ENCODE measurements at places on chromosomes 6 and 20. TPM values are rescaled to one million over a fixed set of nuclear protein-coding genes. Genes with fewer than 3 reads are reported as not detected.

GRCh38 chr6:151351731-151352130, 39.6 kb downstream of the ZBTB2 start:
- DNase-seq = no peak

TDRD6 gene
- total RNA-seq = 0.17 TPM

TSHZ2 gene
- total RNA-seq = 22.9 TPM

PNLDC1 gene
- not detected for total RNA-seq

FKBP5 gene
- total RNA-seq = 6.9 TPM

COX4I2 gene
- not detected for total RNA-seq

GNMT gene
- 1.7 TPM for total RNA-seq

DNA sequence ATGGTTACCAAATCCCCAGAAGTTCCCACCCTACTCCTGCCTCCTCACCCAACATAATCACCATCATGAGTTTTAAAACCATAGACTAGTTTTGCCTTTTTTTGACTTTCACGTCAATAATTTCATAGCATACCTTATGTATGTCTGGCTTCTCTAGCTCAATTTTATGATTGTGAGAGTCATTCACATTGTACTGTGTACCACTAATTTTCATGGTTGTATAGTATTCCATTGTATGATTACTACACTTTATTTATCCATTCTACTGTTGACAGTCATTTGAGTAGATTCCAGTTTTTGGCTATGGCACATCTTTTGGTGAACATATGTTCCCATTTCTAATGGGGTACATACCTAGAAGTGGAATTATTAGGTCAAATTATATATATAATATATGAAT, 195.3 kb upstream of the TCF21 start:
- DNase-seq = no peak

DNA sequence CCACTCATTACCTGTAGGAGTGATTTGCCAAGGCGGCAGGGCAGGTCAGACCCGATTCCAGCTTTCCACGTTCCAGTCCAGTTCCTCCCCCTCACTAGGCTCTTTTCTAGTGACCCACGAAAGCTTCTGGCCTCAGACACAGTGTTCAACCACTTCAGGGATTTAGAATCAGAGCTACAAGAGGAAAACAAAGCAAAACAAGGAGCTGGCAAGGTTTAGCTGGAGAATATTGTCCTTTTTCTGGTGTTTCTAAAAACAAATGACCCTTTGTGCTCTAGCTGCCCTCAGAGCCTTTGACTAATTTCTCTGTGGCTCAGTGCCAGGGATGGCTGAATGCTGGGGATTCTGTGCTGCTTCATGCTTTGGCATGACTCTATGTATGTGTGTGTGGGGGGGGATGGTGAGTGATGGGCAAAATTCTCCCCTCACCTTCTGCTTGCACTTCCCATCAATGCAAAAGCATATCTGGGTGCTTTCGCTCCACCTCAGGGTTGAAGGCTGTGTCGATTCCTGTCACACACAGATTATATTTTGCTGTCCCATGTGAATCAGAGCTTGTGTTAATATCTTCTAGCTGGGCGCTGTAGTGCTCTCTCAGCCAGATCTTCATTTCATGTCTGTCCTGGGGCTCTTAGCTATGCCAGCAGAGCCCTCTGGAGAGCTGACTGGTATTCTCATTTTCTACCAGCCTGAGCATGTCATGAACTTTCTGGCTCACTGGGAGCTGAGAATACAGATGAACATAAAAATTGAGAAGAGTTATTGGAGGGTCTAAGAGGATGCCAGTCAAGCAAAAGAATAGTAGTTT, 19.3 kb upstream of the NEDD9 start:
- no peak for DNase-seq

GRCh38 chr6:82910395-82910794, 155.2 kb downstream of the UBE3D start:
- DNase-seq = no peak

DNA sequence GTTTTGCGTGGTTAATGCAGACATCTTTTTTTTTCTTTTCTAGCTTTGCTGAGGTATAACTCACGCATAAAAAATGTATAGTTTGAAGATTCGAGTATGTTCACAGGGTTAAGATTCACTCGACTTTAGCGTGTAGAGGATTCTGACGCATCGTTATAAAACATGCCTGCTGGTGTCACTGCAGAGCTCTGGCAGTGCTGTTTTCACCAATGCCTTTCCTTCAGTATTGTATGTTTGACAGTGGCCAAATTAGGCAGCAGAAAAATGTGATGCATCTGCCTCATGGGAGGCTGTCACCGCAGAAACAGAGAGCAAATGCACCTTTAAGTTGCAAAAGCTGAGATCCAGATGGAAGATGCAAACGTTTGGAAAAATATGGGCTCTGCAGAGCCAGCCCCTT, 18.0 kb upstream of the SIRPB2 start:
- no peak for DNase-seq

DNA sequence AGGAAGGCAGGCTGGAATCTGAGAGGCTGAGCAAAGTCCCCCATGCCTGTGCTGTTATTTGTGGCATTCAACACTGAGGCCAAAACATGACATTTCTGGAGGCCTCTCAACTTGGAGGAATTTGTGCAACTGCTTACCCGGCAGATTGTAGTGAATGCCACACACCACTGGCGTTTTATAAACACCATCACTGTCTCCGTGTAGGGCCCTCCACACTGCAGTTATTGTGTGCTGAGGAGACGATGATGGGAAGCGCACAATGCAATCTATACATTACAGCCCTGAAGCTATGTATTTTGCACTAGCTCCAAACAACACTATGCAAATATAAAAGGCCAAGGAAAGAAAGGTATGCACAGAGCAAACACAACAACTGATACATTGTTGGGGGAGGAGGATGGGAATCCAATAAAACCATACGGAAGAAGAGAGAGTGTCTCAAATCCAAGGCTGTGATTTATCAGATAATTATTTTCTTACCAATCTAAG, 106.5 kb downstream of the SMLR1 start:
- DNase-seq = no peak

DNA sequence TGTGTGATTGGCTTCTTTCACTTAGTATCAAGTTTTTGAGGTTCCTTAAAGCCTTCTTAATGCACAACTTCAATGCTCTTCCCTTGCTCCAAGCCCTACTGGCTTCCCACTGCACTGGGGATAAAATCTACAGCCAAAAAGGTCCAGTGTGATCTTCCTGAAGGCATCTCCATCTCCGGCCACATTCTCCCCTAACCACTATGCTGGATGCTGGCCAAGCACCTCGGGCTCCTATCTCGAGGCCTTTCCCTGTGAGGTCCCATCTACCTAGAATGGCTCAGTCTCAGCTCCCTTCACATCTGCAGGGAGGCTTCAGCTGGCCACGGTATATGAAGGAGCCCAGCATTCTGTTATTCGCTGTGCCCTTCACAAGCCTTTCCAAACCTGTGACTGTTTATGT, 48.1 kb downstream of the CNKSR3 start:
- DNase-seq = no peak

DNA sequence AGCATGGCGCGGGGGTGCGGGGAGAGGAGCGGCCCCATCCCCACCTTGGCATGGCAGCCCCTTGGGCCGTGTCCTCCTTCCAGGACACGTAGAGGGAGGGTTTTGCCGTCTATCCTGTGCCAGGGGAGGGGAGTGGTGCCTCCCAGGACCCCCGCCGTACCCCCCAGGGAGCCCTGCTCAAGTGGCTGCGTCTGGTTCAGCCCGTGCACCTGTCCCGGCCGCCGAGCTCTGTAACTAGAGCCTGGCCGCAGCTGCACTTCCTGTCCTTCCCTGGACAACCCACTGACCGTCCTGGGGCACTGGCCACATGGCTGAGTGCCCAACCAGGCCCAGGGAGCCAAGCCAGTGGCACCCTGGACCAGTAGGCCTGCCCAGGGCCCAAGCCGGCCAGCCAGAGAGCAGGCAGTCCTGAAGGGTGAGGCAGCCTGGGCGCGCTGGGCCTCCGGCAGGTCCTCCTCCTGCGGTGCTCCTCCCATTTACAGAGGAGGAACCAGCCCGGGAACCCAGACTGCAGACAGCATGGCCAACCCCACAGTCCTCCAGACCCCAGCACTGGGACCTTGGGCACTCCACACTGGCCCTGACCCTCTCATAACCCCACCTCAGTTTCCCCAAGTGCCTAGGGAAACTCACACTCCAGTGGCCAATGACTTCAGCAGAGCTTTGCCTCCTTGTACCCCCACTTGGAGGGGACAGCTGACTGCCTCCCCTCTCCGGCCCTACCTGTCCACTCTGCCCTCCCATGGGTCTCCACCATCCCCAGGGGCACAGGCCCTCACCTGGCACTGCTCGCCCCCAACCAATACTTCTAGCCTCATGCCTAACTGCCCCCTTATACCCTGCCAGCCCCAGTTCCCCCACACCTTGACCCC, 8.7 kb downstream of the LAMA5 start:
- no peak for DNase-seq

DNA sequence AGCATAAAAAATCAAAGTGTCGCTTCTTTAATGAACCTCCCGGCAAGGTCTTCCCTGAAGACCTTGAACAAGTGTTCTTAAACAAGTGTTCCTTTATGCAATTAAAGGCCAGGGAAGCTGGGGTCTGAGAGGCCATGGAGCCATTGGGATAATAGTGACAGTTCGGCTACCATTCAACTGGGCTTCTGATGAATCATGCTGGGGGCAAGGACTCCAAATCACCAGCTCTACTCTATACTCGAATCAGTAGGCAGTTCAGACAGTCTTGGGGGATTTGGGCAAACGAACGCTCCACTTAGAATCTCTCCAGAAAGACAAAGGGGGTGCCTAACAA, 34.7 kb upstream of the EZR start:
- no peak for DNase-seq

All from progenitor cell of endocrine pancreas (in vitro differentiated cells).